ENCODE measurements at places on chromosomes 12 and 14. TPM values are rescaled to one million over a fixed set of nuclear protein-coding genes. Genes with fewer than 3 reads are reported as not detected.

The HCAR1 gene
- not detected for total RNA-seq

The RNF212B gene
- total RNA-seq, result not detected

The LLPH gene
- 3.9 TPM for total RNA-seq

The MYF6 gene
- not detected for total RNA-seq

The HOXC10 gene
- not detected for total RNA-seq

The CPNE6 gene
- total RNA-seq, result not detected

The TC2N gene
- not detected for total RNA-seq

The CPM gene
- 34.2 TPM for total RNA-seq

The DDN gene
- 0.15 TPM for total RNA-seq

The NPFF gene
- total RNA-seq, result not detected

The SSPN gene
- 0.61 TPM for total RNA-seq

The DAAM1 gene
- 33.0 TPM for total RNA-seq

The PTGR2 gene
- 1.9 TPM for total RNA-seq

The ACVRL1 gene
- 1,206 TPM for total RNA-seq

The NGB gene
- total RNA-seq, result not detected

The TAS2R10 gene
- total RNA-seq, result 0.97 TPM

The SLC17A8 gene
- total RNA-seq, result not detected

The LRP1 gene
- total RNA-seq, result 5.9 TPM

The EID3 gene
- 1.9 TPM for total RNA-seq

The TDRD9 gene
- total RNA-seq, result 1.3 TPM

The DBX2 gene
- not detected for total RNA-seq

The AQP5 gene
- total RNA-seq, result 3.2 TPM

The LALBA gene
- total RNA-seq, result not detected

The STYK1 gene
- total RNA-seq, result 5.0 TPM

The GPR84 gene
- not detected for total RNA-seq

The TPH2 gene
- not detected for total RNA-seq

The KRT78 gene
- not detected for total RNA-seq

The C14orf180 gene
- not detected for total RNA-seq

The RFLNA gene
- 14.6 TPM for total RNA-seq

The TAS2R7 gene
- total RNA-seq, result not detected

The ASIC1 gene
- 0.76 TPM for total RNA-seq

The SERPINA5 gene
- not detected for total RNA-seq

The PPFIA2 gene
- not detected for total RNA-seq

The RAB3IP gene
- 15.9 TPM for total RNA-seq

The ANO4 gene
- total RNA-seq, result not detected

The PLEKHD1 gene
- total RNA-seq, result under 0.01 TPM

The LYZ gene
- not detected for total RNA-seq

The ERP27 gene
- total RNA-seq, result 0.32 TPM

The SIX1 gene
- total RNA-seq, result 0.97 TPM

The STAC3 gene
- total RNA-seq, result 0.32 TPM

The ALDH1L2 gene
- 2.9 TPM for total RNA-seq

The MYH6 gene
- not detected for total RNA-seq

The RNASE1 gene
- 33.5 TPM for total RNA-seq

The CLEC4E gene
- not detected for total RNA-seq

The NYNRIN gene
- 14.3 TPM for total RNA-seq

The SLC5A8 gene
- total RNA-seq, result not detected

The EFS gene
- total RNA-seq, result not detected

The CLEC12A gene
- not detected for total RNA-seq

The DDX24 gene
- total RNA-seq, result 96.1 TPM

The SIRT4 gene
- total RNA-seq, result 1.3 TPM

The EFCAB11 gene
- total RNA-seq, result 6.2 TPM

The ITGB7 gene
- 0.15 TPM for total RNA-seq

The ST8SIA1 gene
- not detected for total RNA-seq

The PRR4 gene
- not detected for total RNA-seq

The PROX2 gene
- total RNA-seq, result not detected

All from epithelial cell of umbilical artery (primary cell).